Right renal pelvis (tissue), 4 donors: ENCODE measurements at places on chromosomes 1 and 21.
A peak's percentile ranks its signal among the peaks of the same experiment; 100 is the strongest.

DNA sequence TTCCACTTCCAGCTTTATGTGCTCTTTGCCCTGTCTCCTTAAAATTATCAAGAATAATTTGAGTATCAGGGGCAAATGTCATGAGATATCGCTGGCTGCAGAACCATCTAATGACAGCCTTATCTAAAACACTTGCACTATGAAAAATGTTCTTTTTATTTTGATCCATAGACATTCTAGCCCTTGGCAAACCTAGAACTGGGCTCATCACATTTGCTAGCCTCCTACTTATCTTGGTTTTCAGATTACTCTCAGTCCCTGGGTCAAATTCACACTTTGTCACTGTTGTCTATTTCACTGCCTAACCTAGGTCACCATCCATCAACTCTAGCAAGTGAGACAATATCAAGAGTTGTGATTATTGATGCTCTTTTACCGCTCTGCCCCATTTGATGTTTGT lies 59.9 kb upstream of the IPO9 start:
- DNase-seq: no peak

- no peak for DNase-seq
These were observed 216.7 kb upstream of the HOOK1 start for GRCh38 chr1:59598120-59598440.

DNA sequence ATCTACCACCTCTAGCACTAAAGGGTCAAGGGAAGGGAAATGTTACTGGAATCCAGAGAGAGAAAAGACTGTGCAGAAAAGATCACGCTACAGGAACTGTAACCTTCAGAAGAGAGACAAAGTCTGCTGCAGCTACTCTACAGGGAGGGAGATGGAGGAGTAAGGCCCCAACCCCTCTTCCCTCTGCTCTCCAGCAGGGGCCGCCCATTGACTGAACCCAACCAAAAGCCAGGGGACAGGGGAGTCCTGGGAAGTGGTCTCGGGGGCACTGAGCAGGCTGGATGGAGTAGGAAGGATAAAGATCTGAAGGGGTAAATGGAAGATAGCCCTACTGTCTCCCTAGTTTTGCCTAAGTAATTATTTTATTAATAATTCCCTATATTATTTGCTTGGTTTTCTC lies 72.8 kb upstream of the NR5A2 start:
- no peak for DNase-seq

DNA sequence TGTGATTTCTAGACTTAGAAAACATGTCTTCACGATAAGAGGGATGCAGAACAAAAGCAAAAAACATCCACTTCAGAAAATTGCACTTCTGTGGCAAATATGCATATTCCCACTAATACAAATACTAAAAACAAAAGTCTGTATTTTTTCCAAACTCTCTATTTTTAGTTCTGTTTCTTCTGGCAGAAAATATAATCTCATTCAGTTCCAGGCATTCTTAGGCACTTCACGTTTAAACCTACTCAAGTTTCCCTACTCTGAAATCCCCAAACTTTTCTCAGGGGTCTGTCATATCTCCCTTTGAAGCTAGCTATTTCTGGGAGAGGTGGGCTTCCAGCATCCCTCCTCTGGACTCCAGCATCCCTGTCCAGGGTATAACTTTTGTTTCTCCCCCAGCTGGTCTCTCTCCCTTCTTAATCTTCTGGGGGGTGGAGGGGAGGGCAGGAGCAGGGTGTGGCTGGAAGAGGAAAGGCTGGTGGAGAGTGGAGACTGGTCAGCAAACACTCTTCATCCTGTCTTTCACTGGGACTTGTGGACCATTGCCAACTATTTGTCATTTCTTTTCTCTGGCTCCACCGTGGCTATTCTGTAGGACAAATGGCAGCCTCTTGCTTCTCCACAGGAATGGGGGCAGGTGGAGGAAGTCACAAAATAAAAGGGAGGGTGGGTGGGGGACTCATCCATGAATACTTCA lies 19.6 kb upstream of the NCF2 start:
- DNase-seq: no peak

GRCh38 chr1:8023287-8023994 lies 2.7 kb downstream of the ERRFI1 start:
- DNase-seq: no peak

DNA sequence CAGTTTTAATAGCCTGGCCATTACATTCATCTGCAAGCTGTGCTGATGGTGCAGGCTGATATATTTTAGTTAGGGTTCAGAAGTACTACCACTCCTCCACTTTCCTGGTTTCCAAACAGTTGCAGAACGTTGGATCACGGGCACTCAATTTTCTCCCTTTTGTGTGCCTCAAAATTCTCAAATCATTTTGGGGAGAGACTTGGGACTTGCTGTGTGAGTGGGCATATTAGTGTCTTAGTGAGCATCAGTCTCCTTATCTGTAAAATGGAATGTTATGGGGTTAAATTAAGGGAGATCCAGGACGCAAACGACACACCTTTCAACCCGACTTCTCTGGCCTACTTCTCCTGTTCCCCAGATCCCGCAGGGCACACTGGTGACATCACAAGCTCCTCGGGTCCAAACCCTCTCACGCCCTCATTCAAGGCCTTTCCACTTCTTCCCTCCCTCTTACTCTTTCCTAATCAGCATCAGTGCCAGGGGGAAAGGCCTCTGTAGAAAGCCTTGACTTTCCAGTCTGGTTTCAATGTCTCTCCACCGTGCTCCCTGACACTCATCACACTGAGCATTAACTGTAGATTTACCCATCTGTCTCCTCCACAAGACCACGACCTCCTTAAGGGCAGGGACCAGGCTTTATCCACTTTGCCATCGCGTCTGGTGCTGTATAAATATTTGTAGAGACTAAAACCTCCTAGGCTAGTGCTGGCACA lies 1.2 kb downstream of the PIGP start:
- DNase-seq: peak; percentile 47

GRCh38 chr1:59605184-59605583 lies 209.6 kb upstream of the HOOK1 start:
- DNase-seq: no peak

DNA sequence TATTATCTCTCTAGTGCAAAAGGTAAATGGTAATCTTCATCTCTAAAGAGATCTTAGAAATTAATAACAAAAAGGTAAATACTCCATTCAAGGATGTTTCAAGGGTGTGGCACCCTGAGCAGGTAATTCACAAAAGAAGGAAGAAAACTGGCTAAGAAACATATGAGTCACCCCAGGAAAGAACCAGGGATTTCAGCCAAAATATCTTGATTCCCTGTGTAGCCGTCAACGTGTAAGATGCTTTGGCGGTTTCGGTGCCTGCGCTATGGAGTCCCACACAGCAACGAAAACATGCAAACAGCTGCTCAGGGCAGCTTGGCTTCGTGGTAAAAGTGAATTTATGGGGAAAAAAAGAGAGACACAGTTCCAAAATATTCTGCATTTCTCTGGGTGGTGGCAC lies 3.7 kb downstream of the ITGB2 start:
- DNase-seq: no peak

- no peak for DNase-seq
These were observed 96.9 kb downstream of the KCNH1 start for GRCh38 chr1:211037095-211037494.

DNA sequence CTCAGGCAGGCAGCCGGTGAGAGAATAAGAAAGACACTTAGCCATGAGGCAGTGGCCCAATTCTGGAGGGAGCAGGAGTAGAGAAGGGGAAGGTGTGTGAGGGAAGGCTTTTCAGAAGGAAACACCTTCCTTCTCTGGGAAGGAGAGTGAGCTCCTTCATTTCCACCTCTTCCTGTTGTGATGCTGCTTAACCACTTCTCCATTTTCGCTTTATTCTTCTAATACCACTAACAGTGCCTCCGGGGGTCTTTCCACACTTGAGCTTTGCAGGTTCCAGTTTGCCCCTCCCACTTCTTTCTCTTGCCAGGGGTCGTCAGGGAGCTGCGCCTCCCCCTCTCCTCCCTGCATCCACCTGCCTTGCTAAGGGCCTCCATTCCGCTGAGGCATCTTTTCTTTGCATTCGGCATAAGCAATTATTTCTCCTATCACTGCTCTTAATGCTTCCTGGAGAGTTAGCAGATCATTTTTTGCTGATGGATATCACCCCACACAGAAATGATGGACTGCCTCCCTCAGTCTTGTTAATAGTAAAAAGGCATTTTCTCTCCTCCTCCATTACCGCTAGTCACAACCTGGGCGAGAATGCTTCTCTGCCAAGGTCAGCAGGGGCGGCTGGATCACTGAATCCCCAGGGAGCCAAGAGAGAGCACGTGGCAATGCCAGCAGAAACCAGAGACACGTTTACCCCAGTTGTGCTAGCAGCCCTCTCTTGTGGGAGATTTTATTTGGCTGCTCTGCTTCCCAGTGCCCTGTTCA lies 74.8 kb downstream of the ELAVL4 start:
- DNase-seq: no peak

DNA sequence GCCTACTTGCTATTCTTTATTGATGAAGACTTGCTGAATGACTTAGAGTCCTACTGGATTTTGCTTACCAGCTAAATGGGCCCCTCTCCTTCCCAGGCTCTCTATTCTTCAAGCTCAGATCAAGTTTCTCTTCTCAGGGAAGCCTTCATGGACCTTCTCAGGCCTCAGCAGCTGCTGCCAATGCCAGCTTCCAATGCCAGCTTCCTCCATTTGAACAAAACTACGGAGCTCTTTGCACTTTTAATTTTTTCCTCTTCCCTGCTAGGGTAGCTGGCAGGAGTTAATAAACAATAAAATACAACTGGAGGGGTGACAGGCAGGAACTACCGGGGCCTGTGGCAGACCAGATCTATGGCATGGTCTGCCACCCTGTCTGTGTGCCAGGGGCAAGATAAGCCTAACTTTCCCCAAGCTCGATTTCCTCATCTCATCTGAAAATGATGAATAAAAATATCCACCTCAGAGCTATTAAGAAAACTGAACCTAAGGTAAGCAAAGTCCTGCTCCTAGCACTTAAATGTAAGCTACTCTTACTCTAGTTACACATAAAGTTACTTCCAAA lies 995 bp upstream of the IPO13 start:
- DNase-seq: no peak

- no peak for DNase-seq
These were observed 204.4 kb downstream of the SLC35F3 start for GRCh38 chr1:234108921-234109320.

DNA sequence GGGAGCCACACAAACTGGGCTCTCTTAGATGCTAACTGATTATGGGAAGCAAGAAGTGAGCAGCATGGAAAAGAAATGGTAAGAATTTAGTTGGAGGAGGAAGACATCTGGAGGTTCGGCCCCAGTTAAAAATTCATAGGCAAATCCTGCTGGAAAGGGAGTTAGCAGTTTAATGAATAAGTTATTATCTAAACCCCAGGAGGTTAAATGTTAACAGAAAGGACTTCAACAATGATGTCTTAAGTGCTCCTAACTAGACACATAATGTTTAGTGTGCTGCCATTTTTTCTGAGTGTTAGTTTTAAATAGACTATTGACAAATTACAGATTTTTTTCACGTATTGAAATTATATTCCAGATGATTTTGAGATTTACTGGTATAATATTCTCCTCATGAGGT lies 1265.3 kb upstream of the ADGRL2 start:
- no peak for DNase-seq

GRCh38 chr1:52726265-52727113 lies at the start of gene ZYG11B:
TSS of gene ZYG11B (plus strand) at chr1:52726453. CDS start at chr1:52726654, 201 bp downstream.
- peak; percentile 83 for DNase-seq

- DNase-seq: no peak
These were observed 47.1 kb downstream of the LEPR start for GRCh38 chr1:65467536-65467935.

GRCh38 chr1:233638513-233638912 lies 24.6 kb downstream of the KCNK1 start:
- DNase-seq: no peak

DNA sequence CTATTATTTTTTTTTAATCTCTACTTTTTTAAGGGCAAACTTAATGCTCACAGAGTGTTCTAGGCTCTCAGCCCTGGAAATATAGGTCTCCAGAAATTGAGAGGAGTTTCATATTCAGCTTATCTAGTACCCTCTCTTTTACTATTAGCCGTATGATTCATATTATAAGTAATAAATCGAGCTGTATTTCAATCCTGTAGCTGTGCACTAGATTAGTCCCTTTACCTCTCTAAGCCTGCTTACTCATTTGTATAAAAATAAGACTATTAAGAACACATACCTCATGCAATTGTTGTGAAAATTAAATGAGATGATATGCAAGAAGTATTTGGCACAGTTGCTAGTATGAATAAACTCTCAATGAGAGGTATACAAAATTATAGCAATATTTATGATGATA lies 128.2 kb upstream of the HOOK1 start:
- no peak for DNase-seq

GRCh38 chr1:100164216-100164615 lies 13.8 kb downstream of the LRRC39 start:
- DNase-seq: no peak

DNA sequence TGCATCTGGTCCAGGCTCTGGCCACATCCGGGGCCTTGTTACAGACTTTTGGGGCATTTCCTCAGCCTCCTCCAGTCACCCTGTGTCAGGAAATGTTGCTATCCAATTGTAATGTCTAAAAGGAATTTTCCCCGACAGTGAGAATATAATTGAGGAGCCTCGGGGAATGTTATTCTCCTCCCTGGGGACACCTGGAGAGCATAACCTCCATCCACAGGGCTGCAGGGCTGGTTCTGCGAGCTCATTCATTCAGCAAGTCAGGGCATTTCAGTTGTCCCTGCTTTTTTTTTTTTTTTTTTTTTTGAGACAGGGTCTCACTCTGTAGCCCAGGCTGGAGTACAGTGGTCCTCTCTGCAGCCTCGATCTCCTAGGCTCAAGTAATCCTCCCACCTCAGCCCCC lies 72.6 kb downstream of the MDM4 start:
- no peak for DNase-seq

GRCh38 chr1:13801232-13801631 lies 101.2 kb downstream of the PRDM2 start:
- DNase-seq: no peak

- DNase-seq: peak; percentile 15
These were observed 7.7 kb upstream of the ZNF669 start for GRCh38 chr1:247111700-247112478.

GRCh38 chr1:6625584-6626149 lies 999 bp downstream of the THAP3 start:
- no peak for DNase-seq

DNA sequence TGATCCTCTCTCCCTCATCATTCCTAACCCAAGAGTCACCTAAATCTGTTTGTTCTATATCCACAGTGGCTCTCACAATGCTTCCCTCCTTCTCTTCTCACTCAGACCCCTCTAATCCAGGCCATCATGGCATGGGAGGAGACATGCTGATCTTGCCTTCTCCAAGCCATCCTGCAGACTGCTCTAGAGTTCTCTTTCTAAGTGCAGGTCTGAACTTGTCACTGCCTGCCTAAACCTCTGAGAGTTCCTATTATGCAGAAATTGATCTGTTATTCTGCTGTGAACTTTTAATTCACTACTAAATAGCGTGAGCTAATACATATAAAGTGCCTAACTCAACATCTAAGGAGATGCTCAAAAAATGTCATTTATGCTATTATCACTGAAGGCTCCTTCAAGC lies 26.8 kb downstream of the LAMC2 start:
- no peak for DNase-seq

- DNase-seq: no peak
These were observed 5.1 kb downstream of the MAP7D1 start for GRCh38 chr1:36160949-36161485.
